ENCODE measurements at places on chromosomes 13 and 19.

GRCh38 chr13:64680739-64681138 lies 2549.4 kb downstream of the PCDH9 start:
- no peak for DNase-seq

DNA sequence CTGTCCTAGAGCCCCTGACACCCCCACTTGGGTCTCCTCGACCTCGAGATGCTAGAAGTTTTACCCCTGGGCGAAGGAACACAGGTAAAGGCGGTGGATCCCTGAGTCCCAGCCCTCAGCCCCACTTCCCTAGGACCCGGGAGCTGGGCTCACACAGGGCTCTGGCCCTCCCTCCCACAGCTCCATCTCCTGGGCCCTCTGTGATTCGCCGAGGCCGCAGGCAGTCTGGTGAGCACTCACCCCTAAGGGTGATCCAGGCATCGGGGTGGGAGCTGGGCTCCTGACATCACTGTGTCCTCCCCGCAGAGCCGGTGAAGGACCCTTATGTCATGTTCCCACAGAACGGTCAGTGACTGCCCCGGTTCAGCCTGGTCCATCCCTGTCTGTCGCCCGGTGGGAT lies 8.3 kb downstream of the PLEKHG2 start:
- DNase-seq = no peak

GRCh38 chr13:107339209-107339608 lies 771.3 kb upstream of the ARGLU1 start:
- no peak for DNase-seq

DNA sequence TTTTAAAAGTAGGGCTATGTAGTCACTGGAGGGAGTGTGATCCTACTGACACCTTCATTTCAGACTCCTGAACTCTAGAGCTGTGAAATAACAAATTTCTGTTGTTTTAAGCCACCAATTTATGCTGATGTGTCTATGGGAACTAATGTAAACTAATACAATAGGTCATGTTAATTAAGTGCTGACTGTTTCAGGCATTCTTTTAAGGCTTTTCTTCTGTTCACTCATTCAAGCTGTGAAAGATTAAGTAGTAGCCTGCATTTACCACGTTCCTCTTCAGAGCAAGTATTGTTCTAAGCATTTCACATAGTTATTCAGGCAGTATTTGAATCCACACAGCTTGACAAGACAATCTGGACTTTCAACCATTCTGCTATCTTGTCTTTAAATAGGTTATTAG lies 1135.0 kb downstream of the SLITRK1 start:
- no peak for DNase-seq

GRCh38 chr19:14182476-14182875 lies 23.5 kb downstream of the ADGRL1 start:
- DNase-seq = no peak

GRCh38 chr13:29441306-29441705 lies 154.2 kb downstream of the SLC7A1 start:
- DNase-seq = no peak

DNA sequence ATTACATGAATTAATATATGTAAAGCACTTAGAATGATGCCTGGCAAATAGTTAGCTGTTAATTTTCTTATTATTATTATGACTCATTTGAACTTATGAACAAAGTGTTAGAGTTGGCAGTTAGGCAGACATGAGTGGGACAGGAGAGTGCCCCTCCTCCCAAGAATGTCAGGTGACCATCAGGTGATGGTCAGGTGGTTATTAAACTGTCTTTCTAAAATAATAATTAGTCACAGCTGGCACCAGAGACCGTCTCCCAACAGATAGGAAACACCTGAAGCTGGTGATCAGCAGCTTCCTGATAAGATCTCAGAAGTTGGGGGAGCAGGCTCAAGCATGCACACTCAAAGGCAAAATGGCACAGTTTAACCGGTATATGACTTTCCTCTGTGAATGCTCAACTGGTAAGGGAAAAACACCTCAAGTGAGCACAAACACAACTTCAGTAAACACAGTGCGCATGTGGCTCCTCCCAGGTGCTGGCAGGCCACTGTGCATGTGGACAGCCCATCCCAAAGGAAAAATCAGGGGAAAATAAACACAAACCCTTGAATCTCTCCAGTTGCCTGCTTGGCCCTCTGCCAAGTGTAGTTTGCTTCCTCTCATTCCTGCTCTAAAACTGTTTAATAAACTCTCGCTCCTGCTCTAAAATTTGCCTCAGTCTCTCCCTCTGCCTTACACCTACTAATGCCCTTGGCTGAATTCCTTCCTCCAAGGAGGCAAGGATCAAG lies 54.0 kb downstream of the FLT1 start:
- no peak for DNase-seq

DNA sequence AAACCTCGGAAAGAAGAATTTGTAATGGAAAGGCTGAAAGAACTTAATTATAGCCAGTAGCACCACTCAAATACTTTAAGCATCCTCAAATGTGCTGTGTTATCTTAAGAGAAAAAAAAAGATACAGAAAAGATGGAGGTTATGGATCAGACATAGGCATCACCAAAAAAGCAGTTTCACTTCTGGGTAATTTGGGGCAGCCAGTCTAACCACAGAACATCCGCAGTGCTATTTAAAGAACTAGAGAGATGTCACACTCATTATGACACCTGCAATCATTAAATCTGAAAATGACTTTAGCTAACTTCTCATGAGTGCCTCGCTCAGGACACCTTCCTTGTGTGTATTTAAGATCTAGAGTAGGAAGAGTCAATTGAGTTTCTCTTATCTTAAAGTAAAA lies 211.8 kb downstream of the RBM26 start:
- no peak for DNase-seq

DNA sequence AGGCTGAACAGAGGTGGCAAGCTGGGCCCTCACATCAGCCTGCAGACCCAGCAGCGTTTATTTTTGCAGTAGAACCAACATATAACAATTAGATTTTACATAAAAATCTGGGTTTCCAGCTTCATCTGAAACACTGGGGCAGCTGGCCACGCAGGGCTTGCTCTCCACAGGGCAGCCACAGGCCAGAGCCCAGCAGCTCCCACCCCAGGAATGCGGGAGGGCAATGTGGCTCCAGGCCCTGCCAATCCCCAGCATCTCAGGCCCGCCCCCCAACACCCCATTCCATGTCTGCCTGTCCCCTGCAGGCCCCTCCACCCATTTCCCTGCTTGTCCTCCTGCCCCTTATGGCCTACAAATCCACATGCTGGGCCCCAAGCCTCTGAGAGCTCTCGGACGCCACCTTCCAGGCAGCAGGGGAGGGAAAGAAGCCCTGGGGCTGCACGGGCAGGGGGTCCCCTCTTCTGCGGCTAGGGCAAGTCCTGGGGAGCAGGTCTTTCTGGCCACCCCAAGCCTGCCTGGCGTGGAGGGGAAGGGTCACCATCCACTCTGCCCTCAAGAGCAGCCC lies 15.0 kb upstream of the VSTM2B start:
- DNase-seq = no peak

DNA sequence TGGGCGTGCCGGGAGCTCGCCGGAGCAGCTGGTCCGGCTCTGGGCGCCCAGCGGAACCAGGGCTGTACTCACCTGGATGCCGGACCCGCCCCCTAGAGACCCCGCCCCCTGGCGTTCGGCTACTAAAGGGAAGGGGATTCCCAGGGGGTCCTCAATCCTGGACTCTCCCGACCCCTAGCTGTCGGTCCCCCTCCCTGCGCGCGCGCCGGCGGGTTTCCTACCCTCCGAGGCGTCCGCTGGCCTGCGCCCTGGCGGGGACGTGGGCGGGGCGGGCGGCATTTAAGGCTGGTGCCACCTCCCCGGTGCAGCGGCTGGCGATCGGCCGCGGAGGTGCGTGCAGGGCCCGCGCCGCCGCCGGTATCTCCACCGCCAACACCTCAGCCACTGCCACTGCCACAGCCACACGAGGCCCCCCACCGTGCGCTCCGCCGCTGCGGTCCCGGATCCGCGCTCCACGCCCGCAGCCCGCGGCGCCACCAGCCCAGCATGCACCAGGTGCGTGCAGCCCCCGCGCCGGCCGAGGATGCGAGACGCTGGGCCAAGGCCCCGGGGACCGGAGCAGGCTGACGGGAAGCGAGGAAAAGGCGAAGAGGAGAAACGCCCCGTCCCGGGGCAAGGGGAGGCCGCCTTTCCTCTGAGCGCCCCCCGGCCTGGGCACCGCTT lies at the start of gene ATP12A:
Gene ATP12A (plus strand): TSS at position 151 of the 663 bp plus-strand sequence. CDS start 336 bp downstream, at position 487.
- DNase-seq = no peak

DNA sequence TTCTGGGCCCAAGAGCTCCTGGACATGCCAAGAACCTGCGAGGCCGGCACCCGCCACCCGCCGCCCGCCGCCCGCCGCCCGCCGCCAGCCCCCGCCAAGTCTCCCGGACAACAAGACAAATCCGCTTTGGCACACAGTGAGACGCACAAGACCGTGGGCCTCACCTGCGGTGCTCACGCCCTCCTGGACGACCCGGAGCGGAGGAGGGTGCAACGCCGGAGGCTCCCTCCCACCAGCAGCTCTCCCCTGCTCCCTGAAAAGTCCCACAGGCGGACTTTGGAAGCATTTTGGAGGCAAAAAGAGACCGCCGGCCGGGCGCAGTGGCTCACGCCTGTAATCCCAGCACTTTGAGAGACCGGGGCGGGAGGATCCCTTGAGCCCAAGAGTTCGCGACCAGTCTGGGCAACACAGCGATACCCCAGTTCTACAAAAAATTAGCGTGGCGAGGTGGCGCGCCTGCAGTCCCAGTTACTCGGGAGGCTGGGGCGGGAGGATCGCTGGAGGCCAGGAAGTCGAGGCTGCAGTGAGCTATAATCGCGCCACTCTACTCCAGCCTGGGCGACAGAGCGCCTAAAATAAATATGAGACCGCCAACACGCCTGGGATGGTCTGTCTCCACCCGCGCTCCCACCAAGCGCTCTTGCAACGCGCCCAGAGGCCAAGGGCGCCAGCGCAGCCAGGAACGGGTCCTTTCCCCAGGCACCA lies 783 bp downstream of the RHPN2 start:
- DNase-seq = peak; percentile 30

DNA sequence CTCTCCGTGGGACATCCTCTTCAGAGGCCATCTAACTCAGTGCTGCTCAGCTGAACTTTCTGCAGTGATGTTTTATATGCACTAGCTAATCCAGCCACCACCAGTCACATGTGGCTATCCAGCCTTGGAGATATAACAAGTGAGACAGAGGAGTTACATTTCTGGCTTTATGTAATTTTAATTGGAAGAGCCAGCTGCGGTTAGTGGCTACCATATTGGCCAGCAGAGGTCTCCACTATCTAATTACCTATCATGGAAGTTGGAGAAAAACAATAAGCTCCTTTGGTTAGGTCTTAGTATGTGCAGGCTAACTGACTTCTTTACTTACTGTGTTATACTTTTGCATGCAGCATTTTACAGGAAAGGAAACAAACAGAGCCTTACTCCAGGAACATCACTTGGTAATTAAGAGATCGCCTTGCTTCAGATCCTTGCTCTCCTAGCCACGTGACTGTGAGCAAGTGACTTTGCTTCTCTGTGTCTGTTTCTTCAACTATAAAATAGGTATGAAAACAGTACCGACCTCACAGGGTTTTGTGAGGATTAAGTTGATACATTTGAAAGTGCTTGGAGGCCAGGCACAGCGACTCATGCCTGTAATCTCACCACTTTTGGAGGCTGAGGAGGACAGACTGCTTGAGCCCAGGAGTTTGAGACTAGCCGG lies 1.6 kb upstream of the KLK10 start:
- no peak for DNase-seq

GRCh38 chr19:37303591-37304171 lies 67.2 kb upstream of the ZNF527 start:
- DNase-seq = no peak

GRCh38 chr13:114004420-114005205 lies 30.7 kb upstream of the C13orf46 start:
- DNase-seq = no peak

- DNase-seq = no peak
Measured at GRCh38 chr13:25709088-25709487, 337.3 kb downstream of the ATP8A2 start.

DNA sequence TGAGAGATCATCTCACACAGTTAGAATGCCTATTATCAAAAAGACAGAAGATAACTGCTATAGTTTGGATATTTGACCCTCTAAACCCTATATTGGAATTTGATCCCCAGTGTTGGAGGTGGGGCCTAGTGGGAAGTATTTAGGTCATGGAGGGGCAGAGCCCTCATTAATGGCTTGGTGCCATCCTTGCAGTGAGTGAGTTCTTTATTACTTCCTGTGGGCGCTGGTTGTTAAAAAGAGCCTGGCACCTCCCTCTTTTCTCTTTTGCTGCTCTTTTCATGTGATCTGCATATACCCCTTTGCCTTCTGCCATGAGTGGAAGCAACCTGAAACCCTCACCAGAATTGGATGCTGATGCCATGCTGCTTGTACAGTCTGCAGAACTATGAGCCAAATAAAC lies 66.8 kb downstream of the TDRD3 start:
- DNase-seq = no peak

- peak; percentile 43 for DNase-seq
Measured at GRCh38 chr19:36604656-36605100, 435 bp upstream of the ZNF382 start.

GRCh38 chr13:28730762-28731161 lies 12.0 kb upstream of the SLC46A3 start:
- DNase-seq = no peak

DNA sequence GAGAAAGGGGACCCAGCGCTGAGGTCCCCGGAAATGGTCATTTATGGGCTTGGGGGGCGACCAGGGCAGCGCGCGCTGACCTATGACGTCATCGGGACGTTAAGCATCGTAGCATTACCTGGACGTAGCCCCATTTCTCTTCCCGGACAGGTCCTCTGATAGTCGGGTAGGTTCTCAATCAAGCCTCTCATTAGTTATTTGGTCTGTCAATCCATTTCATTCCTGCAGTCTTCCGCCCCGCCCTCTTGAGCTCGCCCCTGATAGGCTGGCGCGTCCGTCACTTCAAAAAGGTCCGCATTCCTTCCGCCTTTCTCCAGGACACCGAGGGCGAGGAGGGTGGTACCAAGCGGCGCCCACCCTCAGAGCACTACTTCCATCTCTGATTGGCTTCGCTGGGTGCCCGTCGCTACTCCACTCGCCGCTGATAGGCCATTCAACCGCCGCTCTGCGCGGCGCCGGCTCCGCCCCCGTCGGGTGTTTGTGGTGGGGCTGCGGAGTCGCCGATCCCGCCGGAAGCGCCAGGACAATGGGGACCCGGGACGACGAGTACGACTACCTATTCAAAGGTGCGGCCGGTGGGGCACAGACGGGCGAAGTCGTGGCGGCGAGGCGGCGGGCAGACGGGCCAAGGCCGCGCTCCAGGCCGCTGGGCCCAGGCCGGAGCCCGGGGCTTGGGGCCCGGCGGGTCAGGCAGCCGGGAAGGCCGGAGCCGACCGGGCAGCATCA lies at the start of gene RAB11B:
Gene RAB11B (plus strand): TSS at position 470 of the 726 bp plus-strand sequence. CDS start 57 bp downstream, at position 527.
- peak; percentile 98 for DNase-seq

DNA sequence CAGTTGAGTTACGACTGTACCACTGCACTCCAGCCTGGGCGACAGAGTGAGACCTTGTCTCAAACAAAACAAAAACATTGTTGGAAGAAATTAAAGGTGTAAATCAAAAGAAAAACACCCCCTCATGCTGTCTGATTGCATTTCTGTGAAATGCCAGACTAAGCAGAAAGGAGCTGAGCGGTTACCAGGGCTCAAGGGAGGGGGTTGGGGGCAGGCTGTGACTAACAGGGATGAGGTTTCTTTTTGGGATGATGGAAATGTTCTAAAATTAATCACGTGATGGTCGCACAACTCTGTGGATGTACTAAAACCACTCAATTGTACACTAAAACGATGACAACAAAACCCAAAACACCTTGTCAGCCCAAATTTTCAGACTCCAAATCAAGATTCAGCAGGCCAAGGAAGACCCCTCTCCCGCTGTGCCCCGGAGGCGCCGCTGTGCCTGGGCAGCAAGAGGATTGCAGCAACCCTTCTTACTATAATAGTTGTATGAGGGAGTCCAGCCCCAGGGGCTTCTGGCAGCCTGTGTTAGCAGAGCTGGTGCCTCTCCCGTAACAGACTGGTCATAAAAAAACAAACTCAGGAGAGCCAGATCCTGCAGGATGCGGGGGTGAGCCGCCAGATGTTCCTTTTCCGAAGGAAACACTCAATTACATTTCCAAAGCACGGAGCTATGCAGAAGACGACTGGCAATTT lies 20.9 kb downstream of the CAPS start:
- no peak for DNase-seq

Data from hypothalamus (tissue), 51 donors.